ENCODE measurements at places on chromosomes 6 and 20.

- peak; percentile 90 for DNase-seq
These were observed 242.9 kb downstream of the FOXA2 start for GRCh38 chr20:22341508-22341907.

GRCh38 chr20:36284751-36285150, 21.4 kb upstream of the DLGAP4 start:
- no peak for DNase-seq

GRCh38 chr6:52729576-52729975, 33.7 kb downstream of the GSTA2 start:
- no peak for DNase-seq

DNA sequence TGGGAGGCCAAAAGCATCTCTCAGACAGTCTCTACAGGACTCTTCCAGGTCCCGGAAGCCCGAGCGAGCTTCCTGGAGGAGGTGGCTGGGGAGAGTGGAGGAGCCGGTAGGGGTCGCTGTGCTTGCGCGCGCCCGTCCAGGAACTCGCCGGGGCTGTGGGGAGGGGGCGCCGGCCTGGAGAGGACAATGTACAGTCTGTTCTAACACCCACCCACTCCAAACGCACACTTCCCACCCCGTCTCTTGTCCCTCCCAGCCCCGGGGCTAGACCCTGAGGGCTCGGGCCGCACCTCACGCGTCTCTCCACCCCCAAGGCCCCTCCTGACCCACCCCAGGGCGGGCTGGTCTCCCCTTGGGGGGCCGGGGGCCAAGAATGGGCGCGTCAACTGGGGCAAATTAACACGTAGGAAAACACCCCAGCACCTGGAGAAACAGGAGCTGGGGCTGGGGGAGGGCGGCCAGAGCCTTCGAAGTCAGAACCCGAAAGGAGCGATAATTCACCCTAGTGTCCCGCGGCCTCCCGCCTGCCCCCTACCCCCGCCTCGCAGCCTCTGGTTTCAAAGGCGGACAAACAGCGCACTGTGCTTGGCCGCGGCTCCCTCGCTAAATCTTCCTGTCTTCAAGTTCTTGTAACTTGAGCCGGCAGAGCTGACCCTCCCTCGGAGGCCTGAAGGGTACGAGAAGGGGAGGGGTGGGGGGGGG, 103.2 kb upstream of the FOXP4 start:
- no peak for DNase-seq

GRCh38 chr20:35226884-35227681, 593 bp downstream of the MMP24 start:
- DNase-seq, result no peak

GRCh38 chr20:41050361-41051008, 21.9 kb downstream of the TOP1 start:
- no peak for DNase-seq

GRCh38 chr6:31197559-31198305, 27.2 kb upstream of the POU5F1 start:
- peak; percentile 88 for DNase-seq

GRCh38 chr6:51462896-51463295, 624.5 kb downstream of the PKHD1 start:
- no peak for DNase-seq

GRCh38 chr6:33199687-33200218, 712 bp downstream of the RXRB start:
- peak; percentile 62 for DNase-seq

DNA sequence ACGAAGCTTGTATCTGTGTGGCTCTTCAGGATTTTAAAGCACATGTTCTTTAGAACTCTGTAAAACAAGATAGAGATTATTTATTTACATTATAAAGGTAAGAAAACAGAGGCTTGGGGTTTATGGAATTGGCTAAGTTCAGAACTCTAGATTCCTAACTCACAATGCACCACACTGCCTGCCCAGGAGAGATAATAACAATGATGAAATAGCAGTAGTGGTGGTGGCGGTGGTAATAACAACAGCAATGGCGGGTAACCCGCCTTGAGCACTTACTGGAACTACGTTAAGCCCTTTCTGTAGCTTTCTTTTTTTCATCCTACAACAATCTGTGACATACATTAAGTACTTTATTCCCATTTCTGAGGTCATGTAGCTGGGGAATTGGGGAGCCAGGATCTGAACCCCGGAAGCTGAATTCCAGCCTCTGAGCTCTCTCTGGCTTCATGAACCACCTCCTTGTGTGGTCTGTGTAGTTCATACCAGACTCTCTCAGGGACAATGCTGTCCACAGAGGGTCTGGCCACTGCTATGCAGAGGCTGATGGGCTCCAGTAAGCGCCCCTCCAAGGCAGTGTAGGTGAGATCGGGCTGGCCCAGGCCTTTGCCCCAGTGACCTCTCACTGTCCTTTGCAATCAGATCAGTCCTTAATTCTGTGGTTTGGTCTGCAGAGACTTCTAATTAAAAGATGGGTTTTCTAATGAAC, 260.9 kb downstream of the SLC24A3 start:
- DNase-seq, result no peak

- no peak for DNase-seq
These were observed 25.4 kb downstream of the UNC5CL start for GRCh38 chr6:41013466-41014153.

GRCh38 chr6:137051790-137052472, 7.2 kb upstream of the IL20RA start:
- DNase-seq, result peak; percentile 8

DNA sequence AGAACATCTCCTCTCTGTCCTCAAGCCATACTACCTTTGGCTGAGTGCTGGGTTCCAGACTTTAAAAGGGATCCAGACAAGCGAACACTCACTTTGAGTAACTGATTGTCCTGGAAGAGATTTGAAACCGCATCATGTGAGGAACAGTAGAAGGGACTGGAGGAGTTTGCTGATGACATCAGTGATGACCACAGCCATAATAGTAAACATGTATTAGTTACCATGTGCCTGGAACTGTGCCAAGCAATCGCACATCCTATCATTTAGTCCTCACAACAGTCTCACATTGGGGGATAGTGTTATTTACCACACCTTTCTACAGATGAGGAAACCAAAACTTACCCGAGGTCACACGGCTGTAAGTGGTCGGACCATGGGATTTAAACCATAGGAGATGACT, 39.8 kb downstream of the ARMC2 start:
- DNase-seq, result no peak

- no peak for DNase-seq
These were observed 37.6 kb upstream of the CST7 start for GRCh38 chr20:24911461-24911860.

- no peak for DNase-seq
These were observed 332 bp downstream of the GRIK2 start for GRCh38 chr6:101393829-101394251.

DNA sequence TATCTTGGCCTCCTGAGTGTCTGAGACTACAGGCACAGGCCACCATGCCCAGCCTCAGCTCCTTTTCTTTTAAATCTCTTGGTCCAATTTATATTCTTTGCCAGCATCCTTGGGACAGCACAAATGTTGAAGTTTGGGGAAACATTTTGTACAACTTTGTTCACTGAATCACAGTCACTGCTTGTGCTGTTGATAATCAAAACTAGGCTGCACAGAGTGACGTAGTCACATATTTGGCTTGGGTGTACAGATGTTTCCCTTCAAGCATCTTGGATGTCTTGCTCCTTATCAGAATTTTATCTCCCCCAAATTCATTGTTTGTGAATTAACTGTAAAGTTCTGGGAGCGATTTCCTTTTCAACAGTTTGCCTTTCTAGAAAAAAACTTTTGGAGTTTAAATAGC, 17.9 kb downstream of the CARMIL1 start:
- no peak for DNase-seq

GRCh38 chr6:162962093-162962492, 234.3 kb downstream of the PACRG start:
- DNase-seq, result peak; percentile 32

DNA sequence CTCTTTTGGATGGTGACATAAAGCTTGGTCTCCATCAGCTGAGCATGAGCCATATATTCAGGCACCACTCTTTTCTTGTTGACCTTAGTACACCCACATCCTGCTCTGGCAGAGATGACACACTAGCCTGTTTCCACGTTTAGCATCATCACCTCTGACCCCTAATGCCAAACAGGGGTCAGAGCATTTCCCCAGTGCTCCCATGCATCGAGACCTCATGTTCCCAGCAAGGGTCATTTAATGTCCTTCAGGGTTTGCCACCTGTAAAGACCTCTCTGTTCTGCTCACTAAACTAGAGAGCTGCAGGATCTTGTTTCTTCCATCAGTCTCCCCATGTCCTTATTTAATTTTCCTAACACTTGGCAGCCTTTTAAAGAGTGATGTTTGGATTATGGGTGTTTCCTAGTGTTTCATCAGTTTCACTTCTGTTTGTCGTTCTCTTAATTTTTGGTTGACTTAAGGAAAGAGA, 97.5 kb downstream of the AIG1 start:
- DNase-seq, result peak; percentile 60

All from HT1080 (cell line).